ENCODE measurements at places on chromosomes 3 and 15. TPM values are rescaled to one million over a fixed set of nuclear protein-coding genes. Genes with fewer than 3 reads are reported as not detected.

Gene ELP6
- 40.0 TPM for polyA plus RNA-seq

Gene GABRB3
- 0.63 TPM for polyA plus RNA-seq

Gene AADAC
- not detected for polyA plus RNA-seq

Gene MUC13
- polyA plus RNA-seq = not detected

Gene HGD
- polyA plus RNA-seq = 0.14 TPM

Gene SAMD7
- not detected for polyA plus RNA-seq

Gene ADAMTS9
- polyA plus RNA-seq = 1.1 TPM

Gene ESYT3
- 0.01 TPM for polyA plus RNA-seq

Gene UNC13C
- not detected for polyA plus RNA-seq

Gene HCN4
- not detected for polyA plus RNA-seq

Gene SORD
- polyA plus RNA-seq = 33.9 TPM

Gene ASB14
- polyA plus RNA-seq = not detected

Gene GOLGA6L4
- polyA plus RNA-seq = 2.3 TPM

Gene NMNAT3
- polyA plus RNA-seq = 0.22 TPM

Gene PATL2
- polyA plus RNA-seq = 0.50 TPM

Gene MAGEL2
- polyA plus RNA-seq = 0.12 TPM

Gene CCDC50
- 75.6 TPM for polyA plus RNA-seq

Gene SMAD6
- 2.2 TPM for polyA plus RNA-seq

Gene LRRC31
- not detected for polyA plus RNA-seq

Gene PLA1A
- not detected for polyA plus RNA-seq

Gene NANOGP8
- 0.15 TPM for polyA plus RNA-seq

Gene MME
- 61.7 TPM for polyA plus RNA-seq

Gene CISH
- 4.1 TPM for polyA plus RNA-seq

Gene FAM81A
- polyA plus RNA-seq = not detected

Gene PAQR9
- polyA plus RNA-seq = not detected

Gene FURIN
- 21.5 TPM for polyA plus RNA-seq

Gene OXNAD1
- 9.0 TPM for polyA plus RNA-seq

Gene DIPK2A
- polyA plus RNA-seq = 13.1 TPM

Gene TRIM42
- polyA plus RNA-seq = not detected

Gene MESP2
- polyA plus RNA-seq = 0.22 TPM

Gene TEX55
- not detected for polyA plus RNA-seq

Gene ZBTB20
- polyA plus RNA-seq = 2.6 TPM
